ENCODE measurements at places on chromosomes 3 and 15. TPM values are rescaled to one million over a fixed set of nuclear protein-coding genes. Genes with fewer than 3 reads are reported as not detected.

DNA sequence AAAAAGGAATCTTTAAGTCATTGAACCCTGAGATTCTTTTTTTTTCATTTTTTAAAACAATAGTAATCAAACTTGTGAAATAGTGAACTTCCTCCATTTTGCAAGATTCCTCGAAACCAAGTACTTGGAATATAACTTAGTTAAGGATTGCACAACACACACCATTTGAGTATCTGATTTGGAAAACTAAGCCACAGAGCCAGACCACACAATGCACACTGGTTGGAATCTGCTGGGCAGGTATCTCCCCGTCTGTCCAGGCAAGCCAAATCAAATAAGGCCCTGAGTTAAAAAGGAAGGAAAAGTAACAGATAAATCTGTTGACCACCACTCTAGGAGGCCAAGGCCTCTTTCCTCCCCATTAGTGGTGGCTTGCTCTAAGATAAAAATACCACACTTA lies 177.5 kb upstream of the ICE2 start:
- peaks cover 20% of the 10 kb centered on the region for H3K4me1 ChIP-seq
- H3K4me3 ChIP-seq = no peak overlapping the region
- DNase-seq = no peak

GRCh38 chr3:180409883-180410282 lies 192.1 kb upstream of the TTC14 start:
- H3K36me3 ChIP-seq = no peaks in the 10 kb centered on the region
- no peak for DNase-seq
- no peak overlapping the region for H3K27ac ChIP-seq
- no peaks in the 10 kb centered on the region for H3K4me1 ChIP-seq

DNA sequence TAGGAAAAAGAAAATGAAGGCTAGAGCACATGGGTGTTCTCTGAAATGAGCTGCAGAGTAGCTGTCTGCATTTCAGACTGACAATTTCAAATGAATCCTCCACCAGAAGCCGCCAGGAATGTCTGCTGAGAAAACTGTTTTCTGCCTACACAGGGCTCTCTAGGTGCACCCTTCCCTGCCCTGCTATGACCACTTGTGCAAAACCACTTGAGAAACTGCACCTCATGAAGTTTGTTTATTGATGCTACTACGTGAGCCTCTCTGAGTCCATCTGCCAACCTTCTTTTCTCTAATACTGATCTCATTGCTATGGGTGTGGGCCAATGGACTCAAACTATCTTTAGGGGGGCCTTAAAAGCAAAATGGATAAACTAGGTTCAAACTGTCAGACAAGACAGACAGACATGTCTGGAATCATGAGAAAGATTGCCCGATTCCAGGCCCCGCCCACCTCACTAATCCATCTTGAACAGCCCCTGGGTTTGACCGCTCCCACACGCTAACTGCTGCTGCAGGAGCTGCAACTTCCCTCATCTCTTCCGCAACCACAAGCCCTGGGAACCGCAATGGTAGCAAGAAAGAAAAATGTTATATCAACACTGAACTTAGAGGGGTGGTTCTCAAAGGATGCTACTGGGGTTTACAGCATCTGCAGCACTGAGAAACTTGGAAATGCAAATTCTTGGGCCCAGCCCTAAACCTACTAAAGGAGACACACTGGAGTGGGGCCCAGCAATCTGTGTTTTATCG lies 9.0 kb upstream of the CD47 start:
- no peaks in the 10 kb centered on the region for H3K36me3 ChIP-seq
- H3K4me3 ChIP-seq = no peak overlapping the region
- peak; percentile 84 for DNase-seq
- H3K27ac ChIP-seq = no peak overlapping the region
- H3K27me3 ChIP-seq = no peaks in the 10 kb centered on the region
- H3K4me1 ChIP-seq = peaks cover 17% of the 10 kb centered on the region

FSTL1 gene
- total RNA-seq = 20.8 TPM

ABHD10 gene
- total RNA-seq = 22.1 TPM

GRCh38 chr3:134487406-134487805 lies 1.5 kb downstream of the CEP63 start:
- H3K27me3 ChIP-seq = no peaks in the 10 kb centered on the region
- no peak overlapping the region for H3K27ac ChIP-seq
- H3K4me3 ChIP-seq = peak overlapping the region; percentile 73
- no peaks in the 10 kb centered on the region for H3K36me3 ChIP-seq

DNA sequence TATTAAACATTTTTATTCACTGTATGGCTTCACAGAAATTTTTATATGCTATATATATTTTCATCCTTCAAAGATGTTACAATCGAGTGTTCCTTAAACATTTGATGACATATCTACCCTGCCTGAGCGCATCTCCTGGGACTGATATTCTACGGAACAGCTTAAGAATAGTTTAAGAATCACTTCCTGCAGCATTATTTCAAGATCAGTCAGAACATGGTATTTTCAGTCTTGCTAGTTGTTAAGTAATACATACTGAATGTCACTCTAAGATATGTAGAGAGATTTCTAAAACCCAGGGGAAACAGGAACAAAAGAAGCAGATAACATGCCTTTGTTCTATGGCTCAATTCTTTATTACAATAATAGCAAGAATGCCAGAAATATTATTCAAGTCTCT lies 8.7 kb downstream of the COL8A1 start:
- no peak overlapping the region for H3K4me3 ChIP-seq
- DNase-seq = no peak
- no peaks in the 10 kb centered on the region for H3K4me1 ChIP-seq
- no peak overlapping the region for H3K27ac ChIP-seq

DNA sequence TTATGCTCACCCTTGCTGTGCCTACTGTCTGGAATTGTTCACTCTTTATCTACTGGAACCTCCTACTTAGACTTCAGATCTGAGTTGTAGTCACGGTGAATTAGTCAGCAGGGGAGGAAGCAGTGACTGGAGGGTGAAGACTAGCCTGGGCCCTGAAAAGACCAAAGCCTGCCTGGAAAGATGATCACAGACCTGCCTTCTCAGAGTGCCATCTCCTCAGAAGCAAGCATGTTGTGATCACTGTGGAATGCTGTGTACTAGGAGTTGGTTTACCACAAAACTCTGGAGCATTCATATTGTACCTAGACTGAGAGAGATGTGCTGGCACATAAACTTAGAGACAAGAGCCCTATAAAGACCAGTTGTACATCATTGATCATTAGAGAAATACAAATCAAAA lies 100.7 kb upstream of the SCN10A start:
- H3K27me3 ChIP-seq = no peaks in the 10 kb centered on the region
- H3K36me3 ChIP-seq = no peaks in the 10 kb centered on the region
- no peak overlapping the region for H3K27ac ChIP-seq
- H3K4me1 ChIP-seq = no peaks in the 10 kb centered on the region

DNA sequence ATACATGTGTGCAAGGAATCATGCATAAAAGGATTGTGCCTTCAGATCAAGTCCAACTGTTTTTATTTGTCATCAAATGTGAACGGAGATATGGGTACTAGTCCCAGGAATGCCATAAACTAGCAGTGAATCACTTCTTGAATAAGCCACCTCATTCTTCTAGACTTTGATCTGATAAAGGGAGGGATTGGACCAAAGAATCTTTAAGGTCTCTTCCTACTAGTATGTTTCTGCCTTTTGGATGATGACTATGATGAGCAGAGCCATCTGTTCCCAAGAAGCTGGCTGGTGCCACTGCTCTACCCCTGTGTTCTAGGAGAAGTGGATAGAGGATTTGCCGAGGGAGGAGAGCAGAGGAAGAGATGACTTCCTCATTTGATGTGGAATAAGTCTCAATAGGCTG lies 28.8 kb upstream of the UACA start:
- H3K27ac ChIP-seq = no peak overlapping the region
- H3K27me3 ChIP-seq = no peaks in the 10 kb centered on the region

DNA sequence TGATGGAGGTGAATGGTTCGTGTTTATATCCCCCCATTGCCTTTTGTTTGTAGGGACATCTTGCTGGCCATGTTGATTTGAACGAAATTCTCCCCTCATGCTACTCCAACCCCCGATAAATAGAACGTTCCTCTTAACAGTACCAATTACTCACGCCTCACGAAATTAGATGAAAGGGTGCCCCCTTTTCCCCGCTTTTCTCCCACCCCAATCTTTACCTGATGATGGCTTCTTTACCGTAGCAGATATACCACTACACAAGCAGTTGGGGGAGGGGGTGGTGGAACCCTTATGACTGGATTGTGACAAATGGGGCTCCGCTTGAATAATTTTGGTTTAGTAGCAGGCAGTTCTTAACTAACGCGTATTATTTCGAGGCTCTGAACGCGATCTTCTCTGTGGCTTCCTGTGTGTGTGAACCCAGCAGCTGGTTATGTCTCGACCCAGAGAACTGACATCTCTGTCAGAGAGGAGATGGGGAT lies 1.1 kb downstream of the PIAS1 start:
- no peaks in the 10 kb centered on the region for H3K36me3 ChIP-seq
- H3K4me3 ChIP-seq = peak overlapping the region; percentile 95
- peaks cover 3% of the 10 kb centered on the region for H3K4me1 ChIP-seq

DNA sequence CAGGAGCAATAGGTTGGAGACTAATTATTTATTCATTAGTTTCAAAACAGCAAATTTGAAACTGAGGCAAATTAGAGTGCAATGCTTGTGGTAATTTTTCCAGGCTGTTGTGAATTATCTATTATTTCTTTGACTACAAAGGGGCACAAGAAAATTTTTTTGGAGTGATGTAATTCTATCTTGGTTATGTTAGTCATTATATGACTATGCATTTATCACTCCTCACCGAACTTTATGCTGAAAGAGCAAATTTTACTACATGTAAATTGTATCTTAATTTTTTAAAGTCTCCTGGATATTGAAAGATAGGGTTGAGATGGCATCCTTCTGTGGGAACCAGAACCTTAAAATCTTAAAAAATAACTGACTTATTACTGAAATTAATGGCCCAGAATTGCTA lies 320.0 kb upstream of the ROBO1 start:
- no peak overlapping the region for H3K27ac ChIP-seq
- H3K36me3 ChIP-seq = no peaks in the 10 kb centered on the region
- H3K4me1 ChIP-seq = no peaks in the 10 kb centered on the region

- H3K36me3 ChIP-seq = no peaks in the 10 kb centered on the region
- H3K27ac ChIP-seq = no peak overlapping the region
- H3K4me3 ChIP-seq = no peak overlapping the region
- no peaks in the 10 kb centered on the region for H3K27me3 ChIP-seq
These were observed 34.9 kb downstream of the CYP19A1 start for GRCh38 chr15:51303462-51303980.

PRR20G gene
- total RNA-seq = not detected

GRCh38 chr15:47888385-47889100 lies 171.2 kb downstream of the SEMA6D start:
- no peaks in the 10 kb centered on the region for H3K36me3 ChIP-seq
- H3K27ac ChIP-seq = no peak overlapping the region
- H3K27me3 ChIP-seq = no peaks in the 10 kb centered on the region
- H3K4me1 ChIP-seq = no peaks in the 10 kb centered on the region

CELSR3 gene
- 0.33 TPM for total RNA-seq

ZBBX gene
- total RNA-seq = not detected

DNA sequence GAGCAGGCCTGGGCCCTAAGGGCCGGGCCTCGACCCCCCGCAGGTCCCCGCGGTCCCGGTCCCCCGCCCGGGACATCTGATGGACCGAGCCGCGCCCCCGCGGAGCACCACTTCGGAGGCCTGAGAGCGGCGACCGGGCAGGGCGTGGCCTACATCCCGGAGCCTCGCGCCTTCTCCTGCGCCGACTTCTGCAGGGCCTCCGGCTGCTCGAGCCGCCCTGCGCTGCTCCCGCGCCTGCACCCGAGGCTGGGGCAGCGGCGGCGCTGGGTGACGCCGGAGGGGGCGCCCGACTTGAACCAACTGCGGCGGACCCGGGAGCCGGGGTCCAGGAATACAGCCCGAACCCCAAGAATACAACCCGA lies 14.9 kb upstream of the GP9 start:
- H3K4me3 ChIP-seq = no peak overlapping the region
- peaks cover 3% of the 10 kb centered on the region for H3K4me1 ChIP-seq
- H3K27ac ChIP-seq = no peak overlapping the region
- H3K36me3 ChIP-seq = no peaks in the 10 kb centered on the region
- H3K27me3 ChIP-seq = no peaks in the 10 kb centered on the region
- no peak for DNase-seq

GRCh38 chr3:163196815-163197374 lies 1700.3 kb downstream of the OTOL1 start:
- H3K27ac ChIP-seq = no peak overlapping the region
- H3K36me3 ChIP-seq = no peaks in the 10 kb centered on the region
- no peaks in the 10 kb centered on the region for H3K4me1 ChIP-seq
- no peaks in the 10 kb centered on the region for H3K27me3 ChIP-seq

DNA sequence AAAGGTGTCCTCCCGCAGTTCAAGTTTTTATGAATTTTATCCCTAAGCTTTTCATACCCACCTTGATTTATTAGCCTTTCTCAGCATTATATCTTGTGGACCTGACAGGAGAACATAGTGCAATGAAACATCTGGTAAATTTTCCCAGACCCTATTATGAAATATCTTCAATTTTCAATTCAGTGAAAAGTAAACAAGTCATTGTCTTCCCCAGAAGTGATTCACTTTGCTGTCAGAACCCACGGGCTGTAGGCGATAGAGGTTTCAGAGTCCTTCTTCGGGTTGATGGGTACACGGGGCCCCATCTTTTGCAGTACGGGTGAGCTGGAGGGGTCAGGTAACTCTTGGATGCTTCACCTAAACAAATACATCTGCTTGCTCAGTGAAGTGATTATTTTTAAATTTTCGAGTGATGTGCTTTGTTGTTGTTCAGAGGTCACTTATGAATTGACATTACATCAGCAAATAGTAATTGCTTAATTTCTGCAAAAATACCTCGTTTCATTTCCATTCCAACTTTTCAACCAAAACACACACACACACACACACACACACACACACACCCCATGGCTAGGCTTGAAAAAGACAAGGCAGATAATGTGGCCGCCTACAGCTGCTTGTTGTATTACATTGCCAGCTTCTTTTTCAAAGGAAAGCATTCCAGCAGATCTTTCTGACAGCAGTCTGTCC lies 102.9 kb downstream of the SEMA6D start:
- H3K36me3 ChIP-seq = no peaks in the 10 kb centered on the region
- H3K27me3 ChIP-seq = peaks cover 9% of the 10 kb centered on the region
- DNase-seq = no peak
- no peaks in the 10 kb centered on the region for H3K4me1 ChIP-seq
- no peak overlapping the region for H3K27ac ChIP-seq

- H3K4me3 ChIP-seq = no peak overlapping the region
- no peaks in the 10 kb centered on the region for H3K27me3 ChIP-seq
- no peaks in the 10 kb centered on the region for H3K36me3 ChIP-seq
- no peak for DNase-seq
These were observed 60.9 kb downstream of the SLC9C1 start for GRCh38 chr3:112233083-112233482.

ARHGAP31 gene
- 4.6 TPM for total RNA-seq

DNA sequence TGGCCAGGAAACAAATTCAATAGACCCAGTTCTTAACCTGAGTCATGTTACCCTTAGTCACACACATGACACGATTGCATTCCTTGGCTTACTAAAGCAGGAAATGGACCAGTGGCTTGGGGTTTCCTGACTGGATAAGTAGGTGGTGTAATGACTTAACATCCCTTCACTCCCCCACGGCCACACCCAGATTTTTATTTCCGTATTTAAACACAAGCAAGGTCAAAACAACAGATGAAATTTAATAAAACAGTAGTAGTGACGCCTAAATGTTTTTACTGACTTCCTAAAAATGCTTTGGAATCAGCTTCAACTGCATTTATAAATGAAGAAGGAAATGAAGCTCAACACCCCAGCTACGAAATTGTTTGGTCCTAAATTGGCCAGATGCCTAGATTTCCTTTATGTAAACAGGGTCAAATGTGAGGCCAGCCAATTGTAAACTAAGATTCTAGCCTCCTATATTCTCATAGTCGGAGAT lies 324.3 kb downstream of the CHST2 start:
- no peaks in the 10 kb centered on the region for H3K36me3 ChIP-seq
- peak overlapping the region; percentile 9 for H3K27ac ChIP-seq
- DNase-seq = no peak
- no peaks in the 10 kb centered on the region for H3K27me3 ChIP-seq
